ENCODE measurements at places on chromosomes 16 and 17.
A peak's percentile ranks its signal among the peaks of the same experiment; 100 is the strongest.

- DNase-seq: no peak
Observed at GRCh38 chr17:49519781-49520180, 24.7 kb downstream of the NGFR start.

DNA sequence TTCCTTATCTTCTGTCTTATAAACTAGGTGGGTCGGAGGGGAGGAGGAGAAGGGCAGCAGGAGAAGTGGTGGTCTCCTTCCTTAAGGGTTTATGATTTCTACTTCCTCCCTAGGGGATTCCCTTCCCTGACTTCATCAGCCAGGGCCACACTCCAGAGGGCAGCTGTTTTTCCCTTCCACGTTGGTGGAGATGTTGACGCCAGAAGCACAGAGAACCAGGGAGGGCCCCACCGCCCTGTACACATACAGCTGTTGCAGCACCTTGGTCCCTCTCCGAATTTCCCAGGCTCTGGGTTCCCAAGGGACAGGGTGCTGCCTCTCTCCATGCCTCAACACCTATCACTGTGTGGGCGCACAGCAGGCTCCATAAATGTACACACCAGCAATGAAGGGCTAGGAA, 5.6 kb upstream of the SLC6A4 start:
- no peak for DNase-seq

DNA sequence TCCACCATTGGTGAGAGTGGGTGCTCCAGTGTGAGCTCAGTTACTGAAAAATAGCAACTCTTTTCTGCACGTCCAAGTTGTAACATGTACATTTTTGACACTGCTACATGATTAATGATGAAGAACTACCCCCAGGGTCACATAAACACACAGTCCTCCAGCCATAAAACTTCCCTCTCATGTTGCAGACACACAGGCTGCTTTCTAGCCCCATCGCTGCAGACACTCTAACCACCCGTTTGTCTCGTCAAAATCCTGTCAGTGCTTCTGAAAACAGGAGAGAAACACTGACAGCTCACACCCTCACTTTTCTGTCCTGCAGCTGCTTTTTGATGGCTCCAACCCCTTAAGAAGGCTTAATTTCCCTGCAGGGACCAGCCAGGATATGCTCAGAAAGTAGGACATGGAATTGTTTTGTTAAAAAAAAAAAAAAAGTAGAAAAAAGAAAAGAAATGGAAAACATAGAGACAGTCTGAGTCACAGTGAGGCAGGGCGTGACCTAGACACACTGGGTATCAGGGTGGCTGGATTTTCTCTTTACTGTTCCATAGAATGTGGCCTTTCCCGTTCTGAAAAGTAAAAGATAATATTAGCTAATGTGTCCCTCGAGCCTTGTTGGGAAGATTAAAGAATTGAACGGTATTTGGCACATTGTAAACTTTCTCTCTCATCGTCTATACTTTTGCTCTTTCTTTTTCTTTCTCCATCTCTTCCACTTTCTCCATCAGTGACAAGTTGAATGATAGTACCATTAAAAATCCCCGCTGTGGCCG, 20.7 kb upstream of the CCL5 start:
- DNase-seq: no peak

- DNase-seq: no peak
Observed at GRCh38 chr16:21628121-21628726, 24.2 kb downstream of the IGSF6 start.

GRCh38 chr17:44095647-44096496, 25.3 kb downstream of the G6PC3 start:
- no peak for DNase-seq

GRCh38 chr17:75308732-75309629, 19.7 kb upstream of the SLC25A19 start:
- DNase-seq: no peak

DNA sequence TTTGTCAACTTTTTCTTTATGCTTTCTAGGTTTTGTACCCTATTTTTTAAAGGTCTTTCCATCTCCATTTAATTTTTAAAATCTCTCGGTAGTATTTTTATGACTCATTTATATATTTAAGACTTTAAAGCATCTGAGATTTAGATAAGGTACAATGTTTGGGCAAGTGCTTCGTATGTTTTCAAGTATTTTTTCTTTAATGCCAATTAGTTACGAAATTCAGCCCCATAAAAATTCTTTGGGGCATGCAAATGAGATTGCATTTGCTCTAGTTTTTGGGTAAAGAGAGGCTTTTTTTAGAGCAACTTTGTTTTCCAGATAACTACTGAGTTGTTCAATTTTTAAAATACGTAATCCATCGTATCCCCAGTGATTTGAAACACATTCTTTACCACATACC, 65.3 kb upstream of the CRHR1 start:
- no peak for DNase-seq

DNA sequence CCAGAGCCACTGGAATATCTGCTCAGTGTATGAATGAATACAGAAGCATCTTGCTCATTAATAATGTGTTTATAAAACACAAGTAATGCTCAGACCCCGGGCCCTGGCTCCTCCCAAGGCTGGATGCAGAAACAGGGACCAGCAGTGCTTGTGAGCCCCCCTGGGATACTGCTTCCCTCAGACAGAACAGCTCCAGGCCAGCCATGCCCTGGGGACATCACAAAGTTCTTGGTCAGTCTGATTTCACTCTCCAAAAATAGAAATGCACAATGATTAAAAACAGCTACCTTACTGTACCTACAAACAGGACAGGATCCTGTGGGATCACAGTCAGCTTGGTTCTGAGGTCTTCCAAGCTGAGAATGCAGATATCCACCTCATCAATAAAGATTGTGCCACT, 68.2 kb downstream of the ABCC12 start:
- DNase-seq: no peak

DNA sequence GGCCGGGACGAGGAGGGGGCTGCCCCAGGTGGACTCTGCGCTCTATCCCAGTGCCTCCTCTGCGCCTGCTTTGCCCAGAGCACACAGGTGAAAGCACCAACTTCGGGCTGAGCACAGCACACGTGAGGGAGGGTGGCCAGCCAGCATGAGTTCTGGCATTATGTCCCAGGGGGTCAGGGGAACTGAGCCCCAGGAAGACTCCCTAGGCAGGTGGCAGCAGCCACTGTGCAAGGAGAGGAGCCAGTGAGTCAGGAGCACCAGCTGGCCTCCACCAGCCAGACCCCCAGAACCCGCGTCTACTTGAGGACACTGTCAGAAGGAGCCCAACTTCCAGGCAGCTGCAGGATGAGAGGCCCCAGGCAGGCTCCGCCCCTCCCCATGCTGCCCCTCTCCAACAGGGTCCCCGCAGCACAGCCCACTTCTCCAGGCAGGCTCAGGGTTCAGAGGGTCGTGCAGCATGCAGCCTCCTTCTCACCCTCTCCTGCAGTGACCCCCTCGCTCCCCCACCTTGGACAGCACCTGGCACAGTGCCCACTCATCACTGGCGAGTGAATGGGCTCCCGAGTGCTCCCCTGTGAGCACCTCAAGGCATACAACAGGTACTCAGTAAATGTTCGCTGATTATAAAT, 44.2 kb upstream of the RASD1 start:
- no peak for DNase-seq

DNA sequence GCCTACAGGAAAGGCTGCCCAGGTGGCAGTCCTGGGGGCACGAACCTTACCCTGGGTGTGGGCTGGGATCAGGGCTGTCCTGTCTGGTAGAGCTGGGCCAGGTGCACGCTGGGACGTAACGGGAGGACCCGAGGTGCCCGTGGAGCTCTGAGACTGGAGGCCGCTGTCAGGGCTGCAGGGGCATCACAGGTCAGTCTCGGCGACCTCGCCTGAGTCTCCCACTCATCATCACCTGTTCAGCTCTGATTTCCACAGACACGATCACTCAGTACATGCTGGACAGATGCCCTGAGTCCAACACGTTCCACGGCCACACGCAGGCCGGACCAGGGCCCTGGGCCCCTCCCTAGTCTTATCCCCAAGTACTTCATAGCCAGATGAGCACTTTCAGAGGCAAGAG, 4.7 kb upstream of the CD300C start:
- no peak for DNase-seq

DNA sequence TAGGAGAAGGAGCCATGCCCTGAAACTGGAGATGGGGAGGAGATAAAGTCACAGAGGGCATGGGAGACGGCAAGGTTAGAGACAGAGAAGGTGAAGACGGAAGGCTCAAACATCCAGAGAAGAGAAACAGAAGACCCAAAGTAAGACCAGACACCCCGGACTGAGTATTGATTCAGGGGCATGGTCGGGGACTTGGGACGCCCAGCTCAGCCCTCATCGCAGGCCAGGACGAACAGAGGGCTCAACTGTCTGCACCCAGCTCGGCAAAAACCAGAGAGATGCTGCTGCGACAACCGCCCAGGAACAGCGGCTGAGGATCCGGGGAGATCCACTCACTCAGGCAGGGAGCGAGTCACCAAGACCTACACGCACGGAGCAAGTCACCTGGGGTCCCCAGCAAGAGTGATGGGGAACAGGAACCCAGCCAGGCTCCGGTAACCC, 999 bp downstream of the XYLT1 start:
- no peak for DNase-seq

DNA sequence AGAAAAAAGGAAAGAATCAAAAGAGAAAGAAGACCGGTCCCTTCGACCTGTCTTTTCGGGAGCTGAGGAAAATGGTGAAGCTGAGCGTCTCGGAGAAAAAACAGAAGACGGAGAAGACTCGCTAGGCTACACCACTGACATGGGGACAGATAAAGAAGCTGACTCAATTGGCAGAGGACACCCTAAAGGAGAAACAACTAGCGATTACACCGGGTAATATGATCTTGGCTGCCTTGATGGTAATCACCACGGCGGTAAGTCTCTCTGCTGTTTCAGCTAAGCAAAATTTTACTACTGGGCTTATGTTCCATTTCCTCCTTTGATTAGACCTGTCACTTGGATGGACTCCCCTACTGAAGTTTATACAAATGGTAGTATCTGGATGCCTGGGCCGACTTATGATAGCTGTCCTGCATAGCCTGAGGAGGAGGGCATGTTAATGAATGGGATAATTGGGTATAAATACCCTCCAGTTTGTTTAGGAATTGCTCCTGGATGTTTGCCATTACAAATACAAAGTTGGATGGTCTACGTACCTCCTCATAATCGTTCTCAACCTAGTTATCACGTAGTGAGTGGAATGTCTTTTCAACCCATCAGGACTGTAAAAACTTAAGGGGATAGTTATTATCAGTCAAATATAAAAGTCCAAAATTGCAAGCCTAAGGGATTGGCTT, 24.1 kb downstream of the ALOX15B start:
- DNase-seq: no peak

DNA sequence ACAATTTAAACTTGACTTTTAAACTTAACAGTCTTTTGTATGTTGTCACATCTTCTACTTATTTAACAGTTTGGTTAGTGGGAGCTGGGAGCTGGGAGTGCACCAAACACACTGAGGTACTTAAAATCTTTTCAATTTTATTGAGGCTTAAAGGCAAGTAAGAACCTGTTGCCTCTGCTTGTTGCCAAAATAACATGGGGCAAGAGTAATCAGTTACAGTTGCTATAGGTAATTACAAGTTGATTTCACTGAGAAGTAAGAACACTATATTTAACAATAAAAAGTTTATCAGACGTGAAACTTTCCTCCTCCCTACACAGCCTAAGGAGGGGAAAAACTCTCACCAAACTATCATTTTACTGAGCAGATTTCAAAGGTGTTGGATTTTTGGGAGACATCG, 135.2 kb downstream of the FTO start:
- DNase-seq: no peak

- DNase-seq: no peak
Observed at GRCh38 chr16:66878067-66878466, 2.2 kb upstream of the PDP2 start.

GRCh38 chr17:57206928-57207327, 49.4 kb upstream of the MSI2 start:
- no peak for DNase-seq

GRCh38 chr17:17313350-17313991, 10.3 kb downstream of the NT5M start:
- no peak for DNase-seq

GRCh38 chr16:48117217-48118105, 38.3 kb downstream of the ABCC12 start:
- peak; percentile 39 for DNase-seq

DNA sequence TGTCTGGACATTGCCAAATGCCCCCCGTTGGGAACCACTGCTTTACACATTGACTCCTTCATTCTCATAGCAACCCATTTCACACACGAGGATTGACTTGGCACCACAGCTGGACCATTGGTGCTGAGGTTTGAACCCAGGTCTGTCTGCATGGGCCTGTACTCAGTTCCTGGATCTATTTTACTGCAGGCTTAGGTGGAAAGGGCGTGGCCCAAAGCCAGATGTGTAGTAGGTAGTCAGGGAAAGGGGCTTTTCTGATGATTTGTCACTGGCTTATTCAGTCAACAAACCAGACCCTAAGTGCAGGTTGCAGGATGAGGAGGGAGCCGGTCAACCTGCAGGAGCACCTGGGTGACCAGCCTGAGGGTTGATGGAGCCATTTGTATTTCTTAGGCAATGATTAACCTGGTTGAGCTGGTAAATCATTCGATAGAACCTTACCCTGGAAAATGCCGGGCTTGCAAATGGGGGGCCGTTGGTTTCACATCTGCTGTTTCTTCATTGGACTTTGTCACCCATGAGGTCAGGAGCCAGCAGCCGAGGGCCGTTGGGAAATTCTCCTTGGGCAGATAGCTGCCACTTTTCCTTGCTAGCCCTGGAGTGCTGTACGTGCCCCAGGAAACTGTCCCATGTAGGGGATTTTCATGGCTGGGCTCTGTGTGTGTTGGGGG, 104.4 kb downstream of the CMIP start:
- no peak for DNase-seq

DNA sequence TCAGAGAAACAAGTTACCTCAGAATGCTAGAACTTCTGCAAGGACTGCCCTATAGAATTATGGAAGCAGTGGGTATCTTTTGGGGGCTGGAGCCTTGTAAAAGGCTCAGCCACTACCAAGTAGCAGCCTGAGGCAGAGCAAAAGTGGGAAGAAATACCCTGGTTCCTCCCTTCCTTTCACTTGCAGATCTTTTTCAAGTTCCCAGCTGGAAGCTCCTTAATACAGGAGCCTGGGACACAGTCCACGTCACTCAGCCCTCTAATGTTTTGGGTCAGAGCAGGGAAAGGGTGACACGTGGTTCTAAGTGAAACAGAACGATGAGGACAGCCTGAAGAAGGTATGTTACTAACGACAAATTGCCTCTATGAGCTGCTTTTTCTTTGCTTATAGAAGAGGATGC, 93.1 kb downstream of the CNTNAP4 start:
- no peak for DNase-seq
